Stimulated activated CD4-positive, alpha-beta T cell treated with anti-CD3 and anti-CD28 coated beads, Interleukin-15, amount 100 ng/mL, for 48 hours (primary cell): ENCODE measurements at places on chromosomes 3 and 15.

- no peak for DNase-seq
Observed at GRCh38 chr3:151384741-151385174, at the start of gene P2RY12. Gene P2RY12, minus strand, starts transcription at chr3:151384753. Its CDS starts 45,908 bp downstream, at chr3:151338845.

DNA sequence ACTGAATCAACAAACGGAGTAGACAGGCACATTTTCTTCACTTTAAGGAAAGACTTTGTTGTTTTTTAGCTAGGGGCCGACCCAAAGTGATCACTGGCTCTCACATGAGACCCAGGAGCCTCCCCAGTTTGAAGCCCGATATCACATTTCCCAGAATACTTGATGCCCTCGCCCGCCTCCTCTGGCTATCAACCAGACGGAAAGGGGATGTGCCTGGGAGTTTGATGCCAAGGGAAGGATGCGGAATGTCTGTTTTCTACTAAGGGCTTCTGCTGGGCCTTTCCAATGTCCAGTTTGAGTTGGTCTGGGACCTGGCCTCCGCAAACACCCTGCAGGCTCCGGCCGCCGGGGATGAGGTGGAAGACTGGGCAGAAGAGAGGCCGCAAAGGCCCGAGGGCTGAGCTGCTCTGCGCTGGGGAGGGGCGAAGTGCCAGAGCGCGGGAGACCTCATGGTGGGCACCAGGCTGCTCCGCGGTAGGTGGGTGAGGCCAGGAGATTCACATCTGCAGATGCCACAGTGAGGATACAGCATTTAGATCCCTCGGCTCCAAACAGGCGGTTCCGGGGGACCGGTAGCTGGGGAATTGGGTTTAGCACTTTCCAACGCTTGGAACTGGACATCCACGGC, 491 bp upstream of the ZNF774 start:
- no peak for DNase-seq

DNA sequence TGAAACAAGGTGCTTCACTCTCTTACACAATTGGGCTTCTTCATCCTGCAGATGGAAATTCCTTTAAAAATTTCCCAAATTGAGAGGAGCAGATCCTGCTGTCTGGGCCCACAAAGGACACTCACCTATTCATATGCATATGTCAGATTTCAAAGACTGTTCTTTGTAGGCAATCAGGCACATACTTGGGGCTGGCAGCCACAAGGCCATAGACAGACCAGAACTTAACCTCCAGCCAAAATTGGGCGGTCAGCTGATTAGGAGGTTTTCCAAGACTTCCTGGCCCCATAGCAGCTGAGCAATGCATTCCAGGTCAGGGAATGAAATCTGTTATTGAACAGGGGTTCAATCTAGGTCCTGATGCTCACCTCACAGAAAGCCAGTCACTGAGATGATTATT, 15.0 kb upstream of the HPS3 start:
- no peak for DNase-seq

GRCh38 chr3:152399374-152399773, 130.6 kb downstream of the MBNL1 start:
- DNase-seq = no peak

DNA sequence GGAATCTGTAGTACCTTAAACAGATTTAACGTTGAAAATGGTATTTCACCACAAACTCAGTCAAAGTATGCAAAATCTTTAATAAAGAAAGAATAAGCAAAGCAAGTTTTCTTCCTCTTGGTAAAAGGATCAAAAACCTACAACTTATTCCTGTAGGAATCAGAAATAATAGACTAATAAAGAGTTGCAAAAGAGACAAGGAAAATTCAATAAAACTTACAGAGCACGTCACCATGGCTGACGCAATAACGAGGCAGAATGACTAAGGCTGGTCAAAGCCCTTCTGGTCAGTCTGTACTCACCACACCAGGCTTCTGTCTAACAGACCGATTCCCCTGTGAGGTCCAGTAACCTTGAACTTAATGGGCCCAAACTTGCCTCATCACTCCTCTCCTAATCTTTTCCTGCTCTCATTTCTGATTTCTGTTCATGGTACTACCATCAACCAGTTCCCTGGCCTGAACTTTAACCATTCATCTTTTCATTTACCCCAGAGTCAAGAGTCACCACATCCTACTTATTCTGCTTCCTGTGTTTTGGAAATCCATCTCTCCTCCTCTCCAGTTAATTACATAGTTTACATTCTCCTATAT, 5.0 kb downstream of the MASP1 start:
- no peak for DNase-seq

DNA sequence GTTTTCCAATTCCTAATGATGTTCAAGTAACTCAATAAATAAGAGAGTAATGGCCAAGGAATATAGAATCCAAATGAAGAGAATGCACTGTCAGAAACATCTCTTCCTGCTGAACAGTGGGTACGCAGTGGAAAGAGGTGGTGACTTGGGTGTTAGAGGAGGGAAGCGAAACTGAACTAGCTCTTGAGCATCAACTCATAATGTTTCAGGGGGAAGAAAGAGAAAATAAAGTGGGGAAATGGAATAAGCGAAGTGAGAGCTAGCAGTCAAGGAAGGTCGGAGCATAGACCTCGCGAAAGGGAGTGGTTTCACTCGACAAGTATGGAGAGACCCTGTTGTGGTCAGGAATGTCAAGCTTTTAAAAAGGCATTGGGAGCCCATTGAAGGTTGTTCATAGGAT, 309.5 kb downstream of the GAP43 start:
- no peak for DNase-seq

DNA sequence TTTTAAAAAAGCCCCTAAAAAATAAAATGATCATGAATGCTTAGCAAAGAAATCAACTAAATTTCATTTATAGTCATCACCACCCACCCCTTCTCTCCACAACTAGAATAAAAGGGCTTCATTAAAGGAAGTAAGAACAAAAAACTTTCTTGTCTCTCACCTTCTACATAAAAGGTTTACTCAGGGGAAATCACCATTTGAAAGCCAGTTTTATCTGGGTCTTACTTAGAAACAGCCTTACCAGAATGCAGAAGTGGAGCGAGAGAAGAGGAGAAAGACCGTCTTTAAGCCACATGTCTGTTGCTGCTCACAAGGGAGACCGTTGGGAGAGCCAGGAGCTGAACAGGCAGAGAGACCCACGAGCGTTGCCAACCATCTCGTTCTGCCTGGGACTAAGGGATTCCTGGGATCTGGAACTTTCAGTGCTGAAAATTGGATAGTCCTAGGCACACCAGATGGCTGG, 350.1 kb upstream of the PROK2 start:
- no peak for DNase-seq

DNA sequence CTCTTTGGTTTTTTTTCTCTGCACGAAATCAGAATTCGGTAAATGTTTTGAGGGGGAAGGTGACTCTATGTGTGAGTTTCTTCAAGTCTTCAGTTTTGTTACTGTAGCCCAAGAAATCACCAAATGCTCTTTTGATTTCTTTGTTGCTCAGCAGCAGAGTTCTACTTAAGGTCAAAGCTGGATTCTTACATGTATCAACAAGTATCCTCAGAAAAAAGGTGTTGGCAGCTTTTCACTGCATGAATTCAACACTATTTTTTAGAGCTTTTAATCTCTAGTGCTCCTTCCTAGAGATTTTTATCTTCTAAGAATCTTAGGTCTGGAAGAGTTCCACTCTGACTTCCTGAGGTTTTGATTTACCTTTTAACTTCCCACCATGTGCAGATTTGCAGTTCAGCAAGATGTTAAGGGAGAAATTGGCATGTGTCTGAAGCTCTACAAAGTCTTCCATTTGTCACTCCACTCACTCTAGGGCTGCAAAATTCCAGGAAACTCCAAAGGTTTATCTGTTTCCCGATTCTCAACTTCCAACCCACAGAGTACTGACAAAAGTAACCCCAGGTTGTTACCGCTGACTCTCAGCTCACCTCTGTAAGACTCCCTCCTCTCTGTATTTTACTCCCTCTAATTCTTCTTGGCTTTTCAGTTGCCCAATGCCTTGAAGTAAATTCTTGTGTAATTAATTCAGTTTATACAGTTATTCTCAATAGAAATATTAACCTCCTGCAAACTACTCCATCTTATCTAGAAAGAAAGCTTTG, 13.3 kb upstream of the CD200 start:
- no peak for DNase-seq

DNA sequence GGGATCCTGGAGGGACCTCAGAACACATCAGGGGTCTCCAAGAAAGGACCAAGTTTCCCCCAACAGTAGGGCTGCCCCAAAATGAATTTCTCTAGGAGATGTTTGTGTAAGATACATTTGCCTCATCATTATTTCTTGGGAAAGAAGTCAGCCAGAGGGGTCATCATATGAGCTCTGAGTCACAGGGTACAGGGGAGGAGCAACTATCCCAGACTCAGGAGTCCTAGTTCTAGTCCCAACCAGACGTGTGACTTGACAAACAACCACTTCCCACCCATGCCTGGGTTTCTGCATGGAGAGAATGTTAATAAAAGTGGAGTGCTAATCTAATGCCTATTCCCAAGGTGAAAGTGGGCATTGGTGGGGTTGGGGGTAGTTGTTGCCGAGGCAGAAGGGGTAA, 144.1 kb downstream of the ALDH1A2 start:
- DNase-seq = no peak

DNA sequence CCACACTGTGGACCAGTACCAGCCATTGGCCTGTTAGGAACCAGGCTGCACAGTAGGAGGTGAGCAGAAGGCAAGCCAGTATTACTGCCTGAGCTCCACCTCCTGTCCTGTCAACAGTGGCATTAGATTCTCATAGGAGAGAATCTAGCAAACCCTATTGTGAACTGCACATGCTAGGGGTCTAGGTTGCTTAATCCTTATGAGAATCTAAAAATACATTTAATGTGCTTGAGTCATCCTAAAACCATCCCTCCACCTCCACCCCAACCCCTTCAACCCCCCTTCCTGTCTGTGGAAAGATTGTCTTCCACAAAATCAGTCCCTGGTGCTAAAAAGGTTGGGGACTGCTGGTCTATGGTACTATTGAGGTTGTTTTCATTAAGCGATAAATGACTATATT, 49.3 kb upstream of the KCNAB1 start:
- no peak for DNase-seq

GRCh38 chr15:66783314-66783713, 81.3 kb downstream of the SMAD6 start:
- DNase-seq = no peak

DNA sequence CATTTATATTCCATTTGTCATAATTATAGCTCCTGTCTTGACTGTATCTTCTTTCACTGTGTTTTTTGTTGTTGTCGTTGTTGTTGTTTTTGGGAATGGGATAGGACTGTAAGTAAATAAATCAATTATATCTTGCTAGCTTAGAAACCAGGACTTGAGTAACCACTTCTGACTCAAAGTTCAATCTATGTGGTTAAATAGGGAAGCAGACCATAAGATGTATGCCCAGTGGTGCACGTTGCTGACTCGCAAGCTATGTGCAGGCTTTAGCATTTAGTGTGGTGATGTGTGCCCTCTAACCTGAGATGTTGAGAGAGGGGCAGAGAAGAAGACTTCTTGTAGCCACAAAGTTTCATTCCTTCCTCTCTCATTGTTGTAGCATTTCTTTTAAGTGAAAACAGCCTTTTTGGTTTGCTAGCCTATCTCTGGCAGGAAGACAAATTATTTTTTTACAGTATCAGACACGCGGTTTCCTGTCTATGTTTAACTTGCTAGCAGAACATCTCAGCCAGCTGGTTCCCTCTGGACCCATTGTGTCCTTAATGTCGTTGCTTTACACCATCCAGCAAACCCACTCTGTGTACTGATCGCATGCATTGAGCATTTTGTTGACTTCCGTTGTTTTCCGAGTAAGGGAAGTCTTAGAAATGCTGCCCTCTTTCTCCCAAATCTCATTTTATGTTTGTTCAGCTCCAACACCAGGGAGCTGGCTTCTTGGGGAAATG, 52.1 kb downstream of the TGFBR2 start:
- DNase-seq = peak; percentile 50

DNA sequence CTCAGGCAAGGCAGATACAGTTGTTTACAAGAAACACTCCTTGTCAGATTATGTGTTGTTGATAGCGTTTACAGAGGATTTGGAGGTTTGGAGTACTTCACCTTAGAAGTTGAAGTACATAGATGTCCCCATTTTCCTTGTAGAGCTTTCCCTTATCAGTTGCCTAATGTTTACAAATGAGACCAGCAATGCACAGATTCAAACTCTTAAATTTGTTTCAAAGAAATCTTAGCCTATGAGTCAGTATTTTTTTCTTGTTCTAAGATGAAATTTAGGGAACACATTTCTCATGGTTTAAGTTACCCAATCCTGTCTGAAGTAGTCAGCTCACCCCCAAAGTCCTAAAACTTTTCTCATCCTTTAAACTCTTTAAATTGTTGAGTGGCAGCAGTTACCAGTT, 6.3 kb upstream of the EIF5A2 start:
- no peak for DNase-seq

- DNase-seq = no peak
Observed at GRCh38 chr15:68204361-68204760, 771 bp downstream of the CALML4 start.

DNA sequence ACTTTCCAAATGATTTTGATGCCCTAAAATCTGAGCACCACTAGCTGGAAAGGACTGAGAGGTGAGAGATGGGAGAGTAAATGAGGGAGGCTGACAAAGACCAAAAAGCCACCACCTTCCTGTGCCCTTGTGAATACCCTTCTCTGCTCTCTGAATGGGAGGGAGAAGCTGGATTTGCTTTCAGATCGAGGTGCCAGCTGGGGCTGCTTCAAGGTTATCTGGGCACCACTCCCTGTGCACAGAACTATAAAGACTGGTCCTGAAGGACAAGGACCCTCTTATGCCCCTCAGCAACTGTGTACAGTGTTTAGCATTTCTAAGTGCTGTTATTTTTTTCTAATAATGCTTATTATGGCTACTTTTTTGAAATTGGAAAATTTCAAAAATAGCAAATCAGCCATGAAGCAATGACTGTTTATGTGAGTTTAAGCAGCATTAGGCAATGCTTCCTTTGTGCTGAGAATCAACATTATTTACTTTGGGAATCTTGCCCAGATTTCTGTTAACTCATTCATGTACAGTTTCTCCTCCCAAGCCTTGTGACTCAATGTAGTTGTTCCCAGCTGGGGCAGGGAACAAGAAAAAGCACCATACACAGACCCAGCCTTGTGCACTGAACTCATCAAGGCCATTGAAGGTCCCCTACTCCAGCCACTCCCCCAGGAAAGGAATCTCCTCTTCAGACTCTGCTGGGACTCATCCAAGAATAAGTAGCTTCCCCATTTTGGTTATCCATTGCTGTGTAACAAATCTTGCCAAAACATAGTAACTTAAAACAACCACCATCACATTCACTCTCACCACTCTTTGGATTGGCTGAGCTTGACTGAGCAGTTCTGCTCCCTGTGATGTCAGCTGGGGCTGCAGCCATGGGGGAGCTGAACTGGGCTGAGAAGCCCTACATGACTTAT, 37.3 kb upstream of the CDV3 start:
- DNase-seq = no peak

DNA sequence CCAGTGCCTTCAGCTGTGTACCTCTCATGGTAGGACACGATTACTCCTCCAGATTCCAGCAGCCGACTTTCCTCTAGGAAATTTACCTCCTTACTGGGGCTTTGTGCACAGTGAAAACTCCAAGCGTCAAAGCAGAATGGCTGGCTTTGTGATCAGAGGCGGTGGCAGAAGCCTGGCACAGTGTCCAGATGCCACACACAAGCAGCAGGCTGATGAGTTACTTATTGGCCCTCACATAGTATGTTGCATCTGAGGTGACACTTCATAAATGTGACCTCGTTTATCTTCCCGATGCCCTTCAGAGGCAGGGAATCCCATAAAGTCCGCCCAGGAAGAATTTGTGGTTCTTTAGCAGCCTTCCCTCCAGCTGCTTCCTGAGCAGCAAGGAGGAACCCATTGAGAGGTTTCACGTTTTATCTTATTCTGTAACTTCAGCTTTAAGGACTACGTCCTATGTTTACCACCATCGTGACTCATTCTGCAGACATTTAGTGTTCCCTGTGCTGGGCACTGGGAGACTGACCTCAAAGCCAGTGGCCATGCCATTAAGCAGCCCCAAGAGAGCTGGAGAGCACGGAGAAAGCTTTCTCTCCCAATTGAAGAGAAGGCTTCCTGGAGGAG, 107.1 kb upstream of the C15orf61 start:
- DNase-seq = no peak
